ENCODE measurements at places on chromosomes 4 and X.

- no peak for DNase-seq
These were observed 7.2 kb upstream of the ADD1 start for GRCh38 chr4:2836391-2836859.

- no peak for DNase-seq
These were observed 546.5 kb upstream of the FAT1 start for GRCh38 chr4:187270154-187270553.

- DNase-seq: no peak
These were observed 12.7 kb downstream of the NUDT6 start for GRCh38 chr4:122909683-122910082.

GRCh38 chr4:99629962-99630554 lies 27.6 kb downstream of the C4orf54 start:
- DNase-seq: no peak

DNA sequence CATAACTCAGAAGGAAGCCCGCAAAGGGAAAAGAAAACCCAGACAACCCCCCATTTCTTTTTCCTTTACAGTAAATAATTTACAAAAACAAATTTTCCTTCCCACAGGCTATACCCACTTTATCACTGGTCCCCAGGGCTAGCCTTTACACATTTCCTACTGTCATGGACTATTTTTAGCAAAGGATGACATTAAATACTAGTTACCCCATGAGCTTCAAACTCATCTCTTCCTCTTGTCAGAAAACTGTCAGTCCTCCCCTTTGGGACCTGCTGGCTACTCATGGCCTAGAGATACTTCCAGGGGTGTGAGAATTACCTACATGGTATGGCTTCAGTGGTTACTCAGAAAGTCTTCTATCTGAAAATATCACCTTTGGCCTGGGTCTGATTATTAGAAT lies 11.9 kb downstream of the TSC22D3 start:
- no peak for DNase-seq

DNA sequence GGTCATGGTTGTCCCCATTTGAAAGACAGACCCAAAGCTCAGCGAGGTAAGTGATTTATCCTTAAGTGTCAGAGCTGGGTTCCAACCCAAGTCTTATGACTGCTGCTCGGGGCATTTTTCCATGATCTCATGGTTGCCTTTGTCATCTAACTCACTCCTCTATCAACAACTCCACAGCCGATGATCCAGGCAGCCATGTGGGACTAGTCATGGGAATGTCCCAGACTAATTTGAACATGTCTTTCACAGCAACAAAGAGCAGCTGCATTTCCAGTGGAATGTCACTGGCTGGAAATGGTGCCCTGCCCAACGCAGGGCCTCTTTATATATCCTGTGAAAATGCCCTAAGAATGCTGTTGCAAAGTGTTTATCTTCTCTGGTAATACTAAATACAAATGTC lies 284.8 kb upstream of the PPARGC1A start:
- no peak for DNase-seq

Measured in hematopoietic multipotent progenitor cell treated with erythropoietin and hydrocortisone succinate and interleukin-3 and kit ligand, for 17 days (in vitro differentiated cells).